ENCODE measurements at places on chromosomes 11 and 22.

- DNase-seq: no peak
Measured at GRCh38 chr11:43931717-43932039, 10.8 kb upstream of the C11orf96 start.

GRCh38 chr11:46356924-46357482 lies 9.7 kb downstream of the DGKZ start:
- DNase-seq: no peak

DNA sequence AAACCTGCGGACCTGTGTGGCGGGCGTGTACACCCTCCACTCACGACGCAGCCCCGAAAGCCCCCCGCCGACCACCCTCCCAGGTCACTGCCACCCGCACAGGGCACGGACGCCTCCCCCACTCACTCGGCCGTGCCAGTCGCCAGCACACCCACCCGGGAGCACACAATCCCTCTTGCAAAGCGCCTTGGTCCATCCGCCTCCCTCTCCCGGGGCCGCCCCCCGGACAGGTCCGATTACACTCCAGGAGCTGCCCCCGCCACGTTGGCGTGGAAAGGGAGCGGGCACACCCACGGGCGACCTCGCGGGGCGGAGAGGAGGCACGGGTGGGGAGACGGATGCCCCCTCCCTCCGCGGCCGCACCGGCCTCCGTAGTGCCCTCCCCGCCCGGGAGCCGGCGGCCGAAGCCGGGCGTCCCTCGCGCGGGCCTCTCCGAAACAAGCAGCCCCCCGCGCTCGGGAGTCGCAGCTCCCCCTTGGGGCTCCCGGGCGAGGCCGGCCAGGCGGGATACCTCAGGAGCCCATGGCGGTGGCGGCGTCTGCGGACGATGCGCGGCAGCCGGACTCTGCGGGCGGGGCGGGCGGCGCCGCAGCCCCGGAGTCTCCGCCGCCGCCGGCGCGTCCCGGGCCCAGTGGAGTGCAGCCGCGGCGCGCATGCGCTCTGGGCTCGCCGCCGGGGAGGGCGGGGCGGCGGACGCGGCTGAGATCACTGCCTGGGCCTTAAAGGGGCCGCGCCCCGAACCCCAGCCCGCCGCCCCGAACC lies at the start of gene TMEM184B:
Gene TMEM184B (minus strand): TSS at position 638 of the 762 bp plus-strand sequence. CDS start 25,049 bp downstream, outside the sequence.
- DNase-seq: peak; percentile 79

DNA sequence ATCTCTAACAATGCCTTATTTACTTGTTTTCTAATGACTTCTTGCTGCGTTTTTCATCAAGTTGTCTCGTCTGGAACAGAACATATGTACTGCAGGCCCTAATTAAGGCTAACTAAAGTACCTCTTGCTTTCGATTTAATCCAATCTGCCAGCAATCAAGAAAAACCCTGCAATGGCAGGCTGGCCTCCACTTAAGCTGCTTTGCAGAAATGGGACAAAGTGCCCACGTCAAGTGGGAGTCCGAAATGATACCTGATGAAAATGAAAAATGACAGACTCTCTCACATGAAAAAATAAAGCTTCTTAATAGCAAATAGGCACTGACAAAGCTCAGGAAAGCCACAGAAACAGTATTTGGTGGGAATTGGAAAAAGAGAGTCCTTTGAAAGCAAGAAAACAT lies 1454.7 kb downstream of the FAM181B start:
- DNase-seq: no peak

DNA sequence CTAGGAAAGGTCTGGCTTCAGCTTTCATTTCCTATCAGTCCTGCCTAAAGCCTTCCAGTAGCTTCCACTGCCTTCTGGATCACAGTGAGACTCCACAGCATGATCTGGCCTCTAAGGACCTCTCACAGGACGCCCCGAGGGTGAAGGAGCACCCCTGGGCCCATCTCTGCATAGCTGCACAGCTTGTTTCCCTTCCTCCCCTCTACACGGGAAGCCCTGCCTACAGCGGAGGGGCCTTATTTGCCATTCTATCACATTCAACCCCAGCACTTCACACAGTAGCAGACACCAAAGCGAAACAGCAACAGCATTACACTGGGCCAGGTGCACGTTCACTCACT lies 162.3 kb upstream of the GRK3 start:
- no peak for DNase-seq

All from HTR-8/SVneo (cell line).